Stimulated activated CD8-positive, alpha-beta memory T cell treated with anti-CD3 and anti-CD28 coated beads, Interleukin-15, amount 100 ng/mL, for 4 hours (primary cell): ENCODE measurements at places on chromosomes 7 and 10.

DNA sequence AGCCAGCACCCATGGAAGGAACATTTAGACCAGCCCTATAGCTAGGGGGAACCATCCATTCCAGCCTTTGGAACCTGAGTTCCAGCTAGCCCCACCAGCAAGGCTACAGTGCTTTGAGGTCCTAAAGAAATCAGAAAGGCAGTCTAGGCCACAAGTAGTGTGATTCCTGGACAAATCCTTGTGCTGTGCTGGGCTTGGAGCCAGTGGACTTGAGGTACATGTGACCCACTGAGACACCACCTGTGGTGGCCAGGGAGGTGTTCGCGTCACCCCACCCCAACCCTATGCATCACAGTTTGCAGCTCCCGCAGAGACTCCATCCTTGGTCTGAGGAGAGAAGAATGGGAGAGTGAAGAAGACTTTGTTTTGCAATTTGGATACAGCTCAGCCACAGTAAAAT lies 31.8 kb downstream of the ZNF277 start:
- DNase-seq: no peak

DNA sequence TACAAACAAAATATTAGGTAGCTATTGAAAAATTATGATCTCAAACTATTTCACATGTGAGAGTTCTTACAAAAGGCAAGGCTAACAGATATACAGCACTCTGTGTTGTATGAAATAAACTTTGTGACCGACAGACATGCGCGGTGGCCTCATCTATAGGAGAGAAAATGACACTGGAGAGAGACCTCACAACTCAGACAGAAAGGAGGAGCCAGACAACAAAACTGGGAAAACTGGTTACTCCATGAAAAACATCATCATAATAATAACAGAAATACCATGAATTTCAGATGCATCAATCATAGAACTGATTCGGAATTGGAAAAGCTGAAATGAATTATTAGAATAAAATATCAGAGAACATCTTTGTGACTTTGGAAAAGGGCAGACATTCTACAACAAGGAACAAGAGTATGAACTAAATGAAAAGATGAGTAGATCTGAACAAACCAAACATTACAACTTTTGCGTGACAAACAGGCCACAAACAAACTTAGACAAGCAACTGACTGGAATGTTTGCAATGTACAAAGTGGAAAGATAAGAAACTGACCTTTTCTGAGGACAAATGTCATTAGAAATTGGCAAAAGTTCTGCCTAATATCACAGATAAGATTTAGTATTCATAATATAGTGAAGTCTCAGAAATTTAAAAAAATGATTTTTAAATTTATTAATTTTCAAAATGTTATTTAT lies 69.3 kb downstream of the TNS3 start:
- no peak for DNase-seq

DNA sequence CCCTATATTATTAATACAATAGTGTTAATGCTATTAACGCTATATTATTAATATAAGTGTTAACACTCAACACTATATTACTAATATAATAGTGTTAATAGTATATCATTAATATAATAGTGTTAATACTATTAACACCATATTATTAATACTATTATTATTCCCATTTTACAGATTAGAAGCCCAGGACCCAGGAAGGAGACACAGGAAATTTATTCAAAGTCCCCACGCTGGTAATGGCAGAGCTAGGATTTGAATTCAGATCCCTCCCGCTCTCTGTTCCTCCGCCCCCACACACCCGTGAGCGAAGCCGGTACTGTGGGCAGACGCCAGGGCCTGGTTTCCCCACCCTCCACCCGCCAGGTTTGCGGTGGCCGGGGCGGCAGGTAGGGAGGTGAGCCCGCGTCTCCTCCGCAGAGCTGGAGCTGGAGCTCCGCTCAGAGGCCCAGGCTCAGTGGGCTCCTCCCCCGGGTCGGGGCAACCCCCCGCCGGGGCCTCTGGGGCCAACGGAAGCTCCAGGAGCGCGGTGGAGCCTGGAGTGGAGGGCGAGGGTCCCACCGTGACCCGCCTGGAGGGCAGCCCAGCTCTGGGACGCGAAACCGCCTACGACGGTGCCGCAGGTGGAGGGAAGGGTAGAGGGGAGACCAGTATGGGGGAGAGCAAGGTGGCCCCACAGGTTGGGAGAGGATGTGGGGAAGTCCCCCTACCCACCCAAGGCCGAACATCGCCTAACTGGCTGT lies at the start of gene TMEM225B:
Gene TMEM225B (plus strand): TSS at position 506 of the 740 bp plus-strand sequence. CDS start 6,122 bp downstream, outside the sequence.
- no peak for DNase-seq

GRCh38 chr10:64041989-64042490 lies 520.8 kb downstream of the REEP3 start:
- DNase-seq: no peak

DNA sequence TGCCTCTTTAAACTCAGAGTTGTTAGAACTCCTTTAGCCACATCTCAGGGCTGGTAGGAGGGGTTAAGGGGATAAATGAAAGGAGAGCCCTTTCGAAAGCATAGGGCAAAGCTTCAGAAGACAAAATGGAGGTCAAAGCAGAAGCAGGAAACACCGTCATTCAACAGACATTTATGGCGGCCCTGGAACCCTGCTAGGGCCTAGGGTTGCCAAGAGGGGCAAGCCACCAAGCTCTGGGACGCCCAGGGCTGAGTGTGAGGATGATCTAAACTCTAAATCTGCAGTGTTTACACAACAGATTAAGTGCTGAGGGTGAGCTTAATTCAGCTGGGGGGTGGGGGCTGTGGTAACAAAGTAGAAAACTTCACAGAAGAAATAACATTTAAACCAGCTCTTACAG lies 79.0 kb upstream of the NFE2L3 start:
- no peak for DNase-seq

GRCh38 chr10:131016556-131016955 lies 295.0 kb downstream of the TCERG1L start:
- no peak for DNase-seq

DNA sequence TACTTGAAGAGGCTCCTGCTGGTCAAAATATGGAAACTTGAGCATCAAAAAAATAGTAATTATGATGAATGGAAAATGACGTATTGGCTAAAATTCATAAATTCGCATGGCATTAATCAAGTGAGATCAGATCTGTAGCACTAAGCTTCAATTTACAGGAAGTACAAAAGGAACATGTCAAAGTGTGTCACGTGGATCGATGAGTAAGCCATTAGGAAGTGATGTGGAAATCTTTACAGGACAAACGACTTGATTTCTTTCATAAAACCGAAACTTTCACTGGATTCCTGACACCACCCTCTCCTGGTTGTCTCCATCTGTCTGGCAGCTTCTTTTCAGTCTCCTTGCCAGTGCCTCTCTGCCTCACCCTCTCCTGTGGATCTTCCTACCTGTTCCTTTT lies 25.8 kb downstream of the AKR1C8 start:
- no peak for DNase-seq

- DNase-seq: no peak
These were observed 141.7 kb upstream of the PFKP start for GRCh38 chr10:2925631-2926030.

DNA sequence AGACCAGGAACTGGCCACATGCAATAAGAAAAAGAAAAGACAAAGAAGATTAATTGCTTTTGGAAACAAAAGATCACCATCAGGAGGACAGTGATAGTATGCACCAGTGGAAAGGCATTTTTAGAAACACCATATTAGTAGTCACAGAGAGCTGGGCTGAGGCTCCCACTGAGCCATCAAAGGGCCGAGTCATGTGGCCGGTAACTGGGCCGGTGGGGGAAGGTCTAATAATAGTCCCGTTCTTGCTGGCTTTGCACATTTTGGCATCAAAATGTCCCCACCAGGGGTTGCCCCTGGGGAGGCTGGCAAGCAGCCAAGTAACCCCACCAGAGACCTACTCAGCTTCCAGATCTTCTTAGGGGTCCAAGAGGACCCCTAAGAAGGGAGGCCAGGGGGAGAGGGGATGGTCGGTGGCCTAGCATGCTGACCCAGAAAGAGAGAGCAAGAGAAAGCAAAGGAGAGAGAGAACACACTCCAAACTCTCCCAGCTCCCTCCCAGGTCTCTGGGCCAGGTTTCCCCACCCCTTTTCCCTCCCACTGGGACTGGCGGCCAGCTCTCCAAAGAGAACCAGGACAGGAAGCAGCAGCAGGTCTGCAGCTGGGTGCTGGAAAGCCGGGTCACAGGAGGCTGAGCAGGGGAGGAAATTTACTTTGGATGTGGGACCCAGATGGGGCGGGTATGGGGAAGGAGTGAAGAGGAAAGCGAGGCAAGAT lies 70.2 kb upstream of the FGFR2 start:
- DNase-seq: no peak

DNA sequence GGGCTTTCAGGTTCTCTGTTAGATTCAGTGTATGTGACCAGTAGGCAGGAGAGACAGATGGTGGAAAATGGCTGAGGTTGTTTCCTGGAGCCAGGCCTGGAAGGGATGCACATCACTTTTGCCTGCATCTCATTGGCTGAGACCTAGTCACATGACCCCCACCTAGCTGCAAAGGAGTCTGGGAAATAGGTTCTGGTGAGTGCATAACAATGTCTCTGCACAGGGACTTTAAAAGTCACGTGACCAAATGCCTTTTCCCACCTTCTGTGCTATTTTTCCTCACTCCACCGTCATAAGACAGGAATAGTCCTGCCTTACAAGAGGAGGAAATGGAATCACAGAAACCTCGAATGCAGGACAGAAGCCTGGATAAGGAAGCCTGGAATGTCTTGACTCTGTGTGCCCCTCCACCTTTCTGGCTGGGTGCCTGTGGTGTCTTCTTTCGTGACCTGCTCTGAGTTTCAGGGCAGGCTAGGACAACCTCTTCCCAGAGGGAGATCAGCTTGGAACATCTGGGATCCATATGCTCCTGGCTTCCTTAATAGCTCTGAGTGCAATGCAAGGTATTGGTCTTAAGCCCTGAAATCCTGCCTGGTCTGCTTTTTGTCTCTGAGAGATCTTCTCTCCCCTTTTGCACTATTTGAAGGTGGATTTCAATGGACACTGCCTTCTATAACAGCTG lies 139.9 kb upstream of the ZNF438 start:
- no peak for DNase-seq

- DNase-seq: no peak
These were observed 36.5 kb upstream of the ZNF680 start for GRCh38 chr7:64599359-64599758.

DNA sequence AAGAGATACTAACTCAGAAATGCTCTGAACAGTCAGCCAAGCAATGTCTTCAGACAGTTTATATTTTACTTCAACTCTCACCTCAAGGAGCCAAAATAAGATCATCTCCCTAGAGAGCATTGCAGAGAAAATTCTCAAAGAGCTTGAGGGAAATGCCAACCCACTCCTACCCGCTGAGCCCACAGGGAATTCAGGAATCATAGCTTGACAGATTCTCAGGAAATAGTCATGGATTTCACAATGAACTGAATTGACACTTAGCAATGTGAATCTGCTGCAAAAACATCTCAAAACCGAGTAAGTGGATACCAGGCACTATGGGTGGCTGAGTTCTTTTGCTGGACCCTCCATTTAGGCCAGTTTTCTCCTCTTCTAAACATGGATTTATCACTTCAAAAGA lies 9.8 kb upstream of the PLAC9 start:
- DNase-seq: no peak

DNA sequence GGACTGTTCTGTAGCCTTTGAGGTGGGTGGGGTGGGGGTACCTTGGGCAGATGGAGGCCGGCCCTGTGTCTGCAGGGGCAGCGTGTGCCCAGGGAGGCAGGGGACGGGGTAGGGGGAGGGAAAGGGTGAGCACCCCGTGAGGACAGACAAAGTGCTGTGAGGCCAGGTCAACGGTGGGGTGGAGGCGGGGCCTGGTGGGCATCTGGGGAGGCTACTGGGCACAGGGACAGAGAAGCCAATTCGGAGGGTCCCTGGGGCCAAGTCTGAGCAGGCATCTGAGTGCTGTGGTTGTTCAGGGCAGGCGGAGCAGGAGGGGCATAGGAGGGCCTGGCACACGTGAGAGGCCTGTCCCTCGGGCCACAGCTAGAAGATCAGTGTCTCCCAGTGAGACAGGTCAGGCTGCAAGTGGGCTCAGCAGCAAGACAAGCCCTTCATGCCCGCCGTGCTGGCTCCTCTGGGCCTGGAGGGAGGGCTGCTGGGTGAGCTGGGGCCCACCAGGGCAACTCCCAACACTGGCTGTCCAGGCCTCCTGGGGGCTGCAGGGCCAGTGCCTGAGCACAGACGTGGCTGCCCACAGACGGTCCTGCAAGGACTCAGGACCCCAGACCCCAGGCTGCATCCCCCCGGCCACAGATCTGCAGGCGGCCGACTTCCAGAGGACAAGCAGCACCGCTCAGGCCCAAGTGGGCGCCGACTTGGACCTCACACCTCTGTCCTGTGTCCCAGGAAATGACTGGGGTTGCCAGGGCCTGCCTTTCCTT lies 26.4 kb upstream of the KNDC1 start:
- no peak for DNase-seq

- DNase-seq: no peak
These were observed 46.1 kb downstream of the CPEB3 start for GRCh38 chr10:92244796-92245195.

DNA sequence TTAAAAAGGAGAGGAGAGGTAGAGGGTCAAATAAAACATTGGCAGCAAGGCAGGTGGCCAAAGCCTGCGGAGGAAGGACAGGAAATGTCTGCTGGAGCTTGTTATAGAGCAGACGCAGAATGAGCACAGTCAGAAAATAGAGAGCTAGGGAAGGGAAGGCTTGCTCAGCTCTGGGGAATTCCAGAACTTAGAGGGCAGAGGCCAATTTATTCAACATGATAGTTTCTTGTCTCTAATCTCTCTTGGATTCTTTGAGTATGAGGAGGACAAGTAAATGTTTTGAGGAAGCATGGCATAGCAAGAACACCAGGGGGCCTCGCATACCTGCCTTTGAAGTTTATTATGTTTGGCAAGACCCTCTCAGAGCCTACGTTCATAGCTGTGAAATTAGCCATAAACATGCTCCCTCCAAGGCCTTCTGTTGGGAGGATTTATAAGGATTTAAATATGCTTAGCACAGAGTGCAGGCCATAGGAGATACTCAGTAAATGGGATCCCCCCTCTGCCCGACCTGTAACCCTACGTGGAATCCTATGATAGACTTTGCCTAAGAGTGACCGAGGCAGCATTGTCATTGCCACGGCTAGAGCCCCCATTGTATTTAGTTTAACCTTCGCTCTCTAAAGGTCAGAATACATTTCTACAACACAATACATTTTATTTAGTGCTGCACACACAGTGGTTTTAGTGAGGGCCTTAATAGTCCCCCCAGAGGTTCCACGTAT lies 293.9 kb downstream of the CCDC3 start:
- DNase-seq: no peak

DNA sequence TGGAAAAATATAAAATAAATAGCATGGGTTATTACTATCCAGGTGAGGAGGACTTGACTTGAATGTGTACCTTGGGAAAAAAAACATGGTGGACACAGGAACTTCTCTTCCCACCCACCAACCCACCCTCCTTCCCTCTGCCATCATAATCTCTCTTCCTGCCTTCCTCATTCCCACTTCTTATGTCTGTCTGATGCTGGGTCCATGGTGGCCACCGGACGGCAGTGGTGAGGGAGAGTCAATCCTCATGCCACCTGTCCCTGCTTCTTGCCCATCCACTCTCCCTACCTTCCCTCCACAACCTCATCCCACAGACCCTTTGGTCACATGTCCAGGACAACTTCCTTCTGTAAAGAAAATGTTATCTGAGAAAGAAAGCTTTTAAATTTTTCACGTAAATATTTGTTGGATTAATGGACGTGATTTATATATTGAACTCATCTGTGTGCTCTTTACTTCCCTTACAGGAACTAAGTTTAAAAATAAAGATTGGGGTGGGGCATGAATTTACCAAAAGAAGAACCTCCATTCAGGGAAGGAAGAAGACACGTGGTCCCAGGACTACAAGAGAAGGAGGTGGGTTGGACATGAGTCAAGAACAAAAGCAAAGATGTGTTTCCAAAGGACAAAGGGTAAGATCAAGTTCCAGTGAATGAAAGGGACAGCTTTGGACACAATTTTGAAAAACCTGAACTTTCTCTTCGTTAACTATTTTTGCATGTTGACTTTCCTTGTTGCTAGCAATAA lies 104.5 kb downstream of the PIP4K2A start:
- DNase-seq: no peak
